Right ventricle myocardium superior (tissue), 1 donor: ENCODE measurements at places on chromosomes 12 and 14. TPM values are rescaled to one million over a fixed set of nuclear protein-coding genes. Genes with fewer than 3 reads are reported as not detected.

DNA sequence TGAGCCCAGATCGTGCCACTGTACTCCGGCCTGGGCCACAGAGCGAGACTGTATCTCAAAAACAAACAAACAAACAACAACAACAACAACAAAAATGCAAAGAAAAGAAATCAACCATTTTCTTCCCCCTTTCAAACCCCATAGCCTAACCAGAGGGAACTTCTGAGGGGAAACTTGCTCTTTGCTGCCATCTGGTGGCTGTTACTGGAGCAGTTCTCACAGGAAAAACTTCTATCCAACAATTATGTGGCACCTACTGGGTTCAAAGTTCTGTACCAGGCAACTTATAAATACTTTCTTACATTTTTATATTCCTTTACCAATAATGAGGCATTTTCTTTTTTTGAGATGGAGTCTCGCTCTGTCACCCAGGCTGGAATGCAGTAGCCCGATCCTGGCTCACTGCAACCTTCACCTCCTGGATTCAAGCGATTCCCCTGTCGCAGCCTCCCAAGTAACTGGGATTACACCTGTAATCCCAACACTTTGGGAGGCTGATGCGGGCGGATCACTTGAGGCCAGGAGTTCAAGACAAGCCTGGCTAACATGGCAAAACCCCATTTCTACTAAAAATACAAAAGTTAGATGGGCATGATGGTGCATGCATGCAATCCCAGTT, 50.9 kb upstream of the BICDL1 start:
- no peak for DNase-seq

DNA sequence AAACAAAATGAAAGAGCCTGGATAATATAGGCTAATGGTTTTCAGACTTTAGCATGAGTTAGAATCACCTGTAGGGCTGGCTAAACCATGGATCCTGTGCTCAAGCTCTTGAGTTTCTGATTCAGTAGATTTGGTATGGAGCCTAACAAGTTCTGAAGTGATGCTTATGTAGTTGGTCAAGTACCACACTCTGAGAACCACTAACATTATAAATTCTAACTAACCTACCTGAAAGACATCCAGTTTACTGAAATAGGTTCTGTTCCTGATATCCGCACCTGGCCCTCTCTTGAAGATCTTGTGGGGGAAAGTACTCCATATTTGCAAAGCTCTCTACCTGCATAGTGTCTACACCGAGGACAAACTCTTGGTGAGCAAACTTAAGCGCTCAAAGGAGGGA, 59.4 kb upstream of the VSX2 start:
- DNase-seq = no peak

GRCh38 chr12:76590131-76590530, 30.6 kb upstream of the OSBPL8 start:
- no peak for DNase-seq

DNA sequence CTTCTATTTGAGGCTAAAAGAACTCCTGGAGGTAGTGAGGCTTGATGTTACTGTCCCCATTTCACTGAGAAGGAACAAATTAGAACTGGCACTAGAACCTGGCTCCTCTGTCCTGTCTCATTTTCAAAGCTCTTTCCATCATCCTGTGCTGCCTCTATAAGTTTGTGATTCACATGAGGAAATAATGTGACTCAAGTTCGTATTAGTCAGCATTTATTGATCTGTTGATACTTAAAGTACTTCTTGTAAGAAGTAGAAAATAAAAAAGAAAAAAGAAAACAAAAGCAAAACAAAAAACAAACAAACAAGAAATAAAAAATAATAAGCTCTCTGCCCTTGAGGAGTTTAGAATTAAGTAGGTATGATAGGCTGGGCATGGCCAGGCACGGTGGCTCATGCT, 2.3 kb upstream of the ESPL1 start:
- no peak for DNase-seq

Gene KRT72
- total RNA-seq = not detected

GRCh38 chr12:108325549-108325948, 13.6 kb downstream of the CMKLR1 start:
- no peak for DNase-seq

GRCh38 chr12:50765095-50765911, 1.4 kb downstream of the ATF1 start:
- no peak for DNase-seq

Gene CLEC1B
- not detected for total RNA-seq

- no peak for DNase-seq
Measured at GRCh38 chr14:97164021-97164420, 366.8 kb downstream of the VRK1 start.

Gene RD3L
- total RNA-seq = 26.4 TPM

Gene TEX22
- total RNA-seq = 1.9 TPM

Gene GSG1
- not detected for total RNA-seq

- no peak for DNase-seq
Measured at GRCh38 chr14:33668066-33668465, 282.8 kb downstream of the EGLN3 start.

Gene TOMM20L
- not detected for total RNA-seq

DNA sequence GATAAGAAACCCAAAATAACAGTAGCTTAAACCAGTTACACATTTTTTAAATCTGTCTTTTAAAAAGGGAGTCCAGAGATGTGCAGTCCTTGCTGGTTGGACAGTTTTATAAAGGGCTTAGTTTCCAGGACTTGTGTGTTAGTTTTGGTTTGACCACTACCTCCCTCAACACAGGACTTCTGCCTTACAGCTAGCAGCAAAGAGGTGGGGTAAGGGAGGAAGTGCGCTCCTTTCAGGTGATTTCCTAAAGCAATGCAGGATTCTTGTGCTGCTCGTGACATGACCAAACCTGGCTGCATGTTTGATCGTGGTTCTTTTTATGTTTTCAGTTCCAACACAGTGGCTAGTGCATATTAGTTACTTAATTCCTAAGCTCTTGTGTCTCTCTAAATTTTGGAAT, 266.2 kb downstream of the TMTC2 start:
- DNase-seq = no peak

Gene SERPINA9
- not detected for total RNA-seq

- DNase-seq = no peak
Measured at GRCh38 chr12:66197495-66197921, 8.5 kb downstream of the IRAK3 start.

- DNase-seq = no peak
Measured at GRCh38 chr14:57610631-57611030, 117.0 kb upstream of the CCDC198 start.

DNA sequence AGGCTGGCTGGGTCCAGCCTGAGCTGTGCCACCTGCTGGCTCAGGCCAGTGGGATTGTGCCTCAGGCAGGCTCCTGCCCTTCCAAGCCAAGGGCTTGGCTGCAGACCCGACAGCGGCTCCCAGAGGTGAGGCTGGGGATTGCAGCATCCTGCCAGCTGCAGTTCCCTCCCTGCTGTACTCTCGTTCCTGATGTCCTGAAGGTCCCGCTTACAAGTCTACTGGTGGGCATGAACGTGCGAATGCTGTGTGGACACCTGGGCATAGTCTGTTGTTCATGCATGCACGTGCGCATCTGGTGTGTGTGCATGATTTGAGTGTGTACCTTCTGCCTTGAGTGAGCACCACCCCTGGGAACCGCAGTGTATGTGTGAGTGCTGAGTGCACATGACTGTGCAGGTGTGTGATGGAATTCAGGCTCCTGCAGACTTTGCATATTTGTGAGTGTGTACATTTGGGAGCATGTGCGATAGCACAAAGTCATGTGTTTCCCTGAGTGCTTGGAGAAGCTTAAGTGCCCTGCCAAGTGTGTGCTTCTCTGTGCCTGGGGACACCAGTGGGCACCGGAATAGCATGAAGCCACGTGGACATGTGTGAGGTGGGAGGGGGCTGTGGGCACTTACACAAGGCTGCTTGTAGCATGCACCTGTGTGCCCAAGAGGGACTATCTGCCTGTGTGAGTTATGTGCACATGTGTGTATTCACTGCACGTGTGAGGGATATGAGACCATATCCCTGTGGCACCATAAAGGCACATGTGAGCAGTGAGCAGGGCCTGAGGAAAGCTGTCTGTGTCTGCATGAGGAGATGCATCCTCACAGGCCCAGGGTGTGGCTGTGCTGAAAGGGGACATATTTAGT, 19.3 kb upstream of the KRT7 start:
- DNase-seq = peak; percentile 83

Gene AICDA
- not detected for total RNA-seq

- no peak for DNase-seq
Measured at GRCh38 chr12:122135437-122136031, 38.5 kb downstream of the IL31 start.

DNA sequence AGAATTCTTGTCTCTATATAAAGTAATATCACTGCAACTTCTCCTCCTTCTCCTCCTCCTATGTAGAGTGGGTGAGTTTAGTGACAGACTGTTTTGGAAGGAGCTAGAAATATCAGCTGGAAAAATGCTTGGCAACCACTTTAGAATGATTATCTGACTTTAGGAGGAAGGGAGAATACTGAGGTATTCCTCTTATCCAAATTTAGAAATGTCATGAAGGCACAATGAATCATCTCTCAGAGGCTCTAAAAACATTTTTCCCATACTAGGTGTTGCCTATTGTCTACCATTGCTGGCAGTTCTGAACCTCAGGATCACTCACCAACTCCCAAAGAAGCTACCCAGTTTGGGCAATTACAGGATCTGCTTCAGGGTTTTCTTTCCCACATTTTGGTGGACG, 306.6 kb upstream of the ATP2B1 start:
- DNase-seq = no peak

Gene CATSPERB
- total RNA-seq = 1.6 TPM

Gene MSRB3
- total RNA-seq = 130 TPM

Gene MMP14
- 22.5 TPM for total RNA-seq

GRCh38 chr14:51597261-51598001, 54.3 kb upstream of the FRMD6 start:
- no peak for DNase-seq

GRCh38 chr12:41564816-41565215, 376.7 kb downstream of the PDZRN4 start:
- DNase-seq = no peak

Gene PARPBP
- 0.24 TPM for total RNA-seq

- no peak for DNase-seq
Measured at GRCh38 chr14:101783260-101784016, 21.9 kb downstream of the PPP2R5C start.

DNA sequence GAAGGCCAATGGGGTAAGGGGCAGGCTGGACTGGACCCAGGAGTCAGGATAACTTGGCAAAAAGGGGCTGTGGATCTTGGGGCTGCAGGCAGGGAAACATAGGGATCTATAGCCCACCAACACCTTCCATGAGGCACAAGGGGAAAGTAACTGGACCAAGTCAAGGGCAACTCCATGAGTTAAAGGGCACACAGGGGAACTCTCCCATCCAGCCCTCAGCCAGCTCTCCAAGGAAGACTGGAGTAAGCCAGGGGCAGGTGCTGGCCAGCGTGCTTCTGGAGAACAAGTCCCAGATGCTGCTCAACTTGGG, 31.3 kb upstream of the ZFP36L1 start:
- no peak for DNase-seq
